CD4-positive, alpha-beta T cell treated with Interleukin-4 for 4 hours (primary cell): ENCODE measurements at places on chromosomes 12 and 14.

GRCh38 chr12:15910864-15911721 is at the start of gene DERA:
Gene DERA, plus strand, starts transcription at chr12:15911332. Its CDS starts 52 bp downstream, at chr12:15911384.
- DNase-seq: peak; percentile 39

GRCh38 chr14:53328841-53329240 is 175.7 kb upstream of the DDHD1 start:
- no peak for DNase-seq

- no peak for DNase-seq
Measured at GRCh38 chr12:16300736-16301135, 23.3 kb upstream of the SLC15A5 start.

GRCh38 chr12:47896633-47897032 is 8.2 kb downstream of the VDR start:
- DNase-seq: no peak

GRCh38 chr14:54047645-54048308 is 91.2 kb upstream of the BMP4 start:
- no peak for DNase-seq

GRCh38 chr14:99732436-99733210 is 48.5 kb downstream of the CYP46A1 start:
- no peak for DNase-seq

- DNase-seq: peak; percentile 61
Measured at GRCh38 chr14:70955543-70956480, 48.6 kb downstream of the PCNX1 start.

DNA sequence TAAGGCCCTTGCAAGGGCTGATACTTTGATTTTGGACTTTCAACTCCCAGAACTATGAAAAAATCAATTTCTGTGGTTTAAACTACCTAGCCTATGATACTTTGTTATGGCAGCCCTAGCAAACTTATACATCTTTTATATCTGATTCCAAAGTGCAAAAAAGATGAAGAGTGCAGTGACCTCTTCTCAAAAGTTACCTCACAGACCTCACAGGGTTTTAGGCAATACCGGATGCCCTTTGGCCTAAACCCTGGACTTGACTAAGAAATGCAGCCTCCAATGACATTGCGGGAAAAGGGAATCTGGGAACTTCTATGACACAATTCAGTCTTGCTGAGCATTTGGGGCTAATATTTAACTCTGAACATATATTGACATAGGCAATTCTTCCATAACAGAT is 63.3 kb downstream of the IGF1 start:
- no peak for DNase-seq

- DNase-seq: no peak
Measured at GRCh38 chr14:81137316-81137715, 83.4 kb downstream of the GTF2A1 start.

DNA sequence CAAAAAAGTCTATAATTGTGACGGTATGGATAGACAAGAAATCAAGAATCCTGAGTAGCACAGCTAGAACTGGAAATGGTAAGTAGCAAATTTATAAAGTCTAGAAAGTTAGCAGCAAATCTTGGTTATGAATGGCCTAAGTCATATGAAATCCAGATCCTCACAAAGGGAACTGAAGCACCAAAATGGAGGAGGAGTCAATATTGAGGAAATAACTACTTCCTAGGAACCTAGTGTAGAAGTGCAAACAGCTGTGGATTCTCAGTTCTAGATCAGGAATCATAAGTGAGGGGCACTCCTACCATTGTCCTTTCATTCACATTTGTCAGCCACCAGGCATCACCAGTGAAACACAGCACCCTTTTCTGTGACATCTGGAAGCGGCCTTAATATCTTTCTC is 202.2 kb upstream of the DCN start:
- DNase-seq: no peak

GRCh38 chr14:31456841-31457664 is at the start of gene DTD2:
Gene DTD2, minus strand, starts transcription at chr14:31457506. Its CDS starts 113 bp downstream, at chr14:31457393.
- DNase-seq: peak; percentile 92

- DNase-seq: no peak
Measured at GRCh38 chr12:89935850-89936249, 227.2 kb upstream of the ATP2B1 start.

DNA sequence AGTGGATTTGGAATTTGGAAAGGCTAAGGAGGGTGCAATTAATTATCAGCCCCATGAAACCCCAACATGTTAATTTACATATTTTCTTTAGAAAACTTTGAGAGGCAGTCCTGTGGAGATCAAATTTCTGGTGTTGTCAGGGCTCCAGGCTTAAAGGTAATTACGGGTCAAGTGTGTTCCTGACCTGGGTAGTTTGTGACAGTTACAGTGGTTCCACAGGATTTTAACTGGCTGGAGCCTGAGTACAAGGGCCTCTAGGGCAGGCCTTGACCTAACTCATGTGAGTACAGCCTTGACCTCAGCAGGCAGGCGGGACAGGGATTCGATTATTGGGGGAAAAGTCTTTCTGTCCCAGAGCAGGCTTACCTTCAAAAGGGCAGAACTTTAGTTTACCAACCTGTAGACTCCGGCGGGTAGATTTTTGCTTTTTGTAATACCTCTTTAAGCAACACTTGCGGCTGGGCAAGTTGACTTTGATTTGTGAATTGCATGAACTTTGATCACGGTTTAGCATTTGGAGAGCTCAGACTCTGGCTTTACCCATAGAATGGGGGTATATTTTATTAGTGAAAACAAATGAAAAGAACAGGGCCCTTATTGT is 8.4 kb upstream of the PPTC7 start:
- no peak for DNase-seq

GRCh38 chr12:114355389-114356088 is 50.4 kb downstream of the TBX5 start:
- DNase-seq: no peak

- DNase-seq: no peak
Measured at GRCh38 chr12:101619858-101620761, 25.3 kb downstream of the MYBPC1 start.

GRCh38 chr12:4584281-4584680 is 22.3 kb downstream of the DYRK4 start:
- DNase-seq: no peak

DNA sequence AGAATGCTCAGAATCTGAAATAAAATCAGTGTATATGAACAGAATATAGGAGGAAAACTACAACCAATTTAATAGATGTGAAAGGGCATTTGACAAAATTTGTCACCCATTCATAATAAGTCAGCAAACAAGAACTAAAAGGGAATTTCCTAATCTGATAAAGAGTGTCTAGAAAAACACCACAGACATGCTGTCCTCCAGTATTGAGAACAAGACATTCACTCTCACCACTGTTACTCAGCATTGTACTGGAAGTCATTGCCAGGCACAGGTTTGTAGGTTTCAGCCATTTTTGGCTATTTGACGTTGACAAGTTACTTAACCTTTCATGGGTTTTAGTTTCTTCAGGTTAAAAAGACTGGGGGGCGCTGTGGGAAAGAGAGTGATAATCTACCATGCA is 13.2 kb downstream of the EIF2S1 start:
- DNase-seq: peak; percentile 12

GRCh38 chr12:46167412-46167811 is 101.4 kb downstream of the SLC38A1 start:
- DNase-seq: no peak

GRCh38 chr12:14892726-14893505 is 7.3 kb upstream of the MGP start:
- DNase-seq: no peak

DNA sequence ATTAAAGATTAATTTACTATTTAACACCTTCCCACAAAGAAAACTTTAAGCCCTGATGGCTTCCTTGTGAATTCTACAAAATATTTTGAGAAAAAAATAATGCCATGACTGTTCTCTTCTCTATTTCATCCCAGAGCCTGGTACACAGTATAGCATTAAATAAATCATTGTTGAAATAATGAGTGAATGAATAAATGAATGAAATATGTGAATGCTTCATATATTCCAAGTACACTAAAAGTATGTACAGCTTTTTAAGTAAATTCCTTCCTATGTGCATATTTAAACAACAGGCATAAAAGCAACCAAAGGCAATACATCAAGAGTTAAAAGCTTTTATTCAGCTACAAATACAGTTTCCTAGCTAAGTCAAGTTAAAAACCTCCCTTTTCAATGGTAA is 144.9 kb upstream of the CCDC196 start:
- no peak for DNase-seq

DNA sequence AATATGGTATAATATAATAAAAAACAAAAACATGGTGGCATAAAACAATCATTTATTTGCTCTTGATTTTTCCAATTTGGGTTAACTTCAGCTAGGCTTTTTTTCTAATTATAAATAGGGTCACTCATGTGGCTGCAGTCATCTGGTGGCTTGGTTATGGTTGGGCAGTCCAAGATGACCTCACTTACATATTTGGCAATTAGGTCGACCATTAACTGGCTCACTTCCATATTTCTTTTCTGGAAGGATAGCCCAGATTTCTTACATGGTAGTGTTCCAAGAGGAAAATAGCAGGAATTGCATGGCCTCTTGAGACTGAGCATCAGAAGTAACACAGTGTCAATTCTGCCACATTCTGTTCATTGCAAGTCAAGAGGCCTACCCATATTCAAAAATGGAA is 153.4 kb downstream of the FUT8 start:
- no peak for DNase-seq

DNA sequence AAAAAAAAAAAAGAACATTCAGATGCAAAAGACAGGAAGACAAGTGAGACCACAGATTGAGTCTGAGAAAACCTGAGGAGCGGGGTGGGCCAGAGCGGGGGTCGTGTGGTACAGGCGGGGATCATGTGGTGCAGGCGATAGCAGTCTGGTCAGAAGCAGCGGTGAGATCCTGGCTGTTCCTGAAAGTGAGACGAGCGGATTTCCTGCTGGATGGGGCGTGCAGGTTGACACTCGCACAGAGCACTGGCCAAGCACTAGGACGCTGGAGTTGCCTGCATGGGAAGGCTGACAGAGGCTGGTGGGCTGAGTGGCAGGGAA is 35.7 kb downstream of the CDC42BPB start:
- no peak for DNase-seq

GRCh38 chr12:22543246-22544037 is 900 bp downstream of the C2CD5 start:
- peak; percentile 53 for DNase-seq

GRCh38 chr12:102472496-102472895 is 7.9 kb downstream of the IGF1 start:
- no peak for DNase-seq

DNA sequence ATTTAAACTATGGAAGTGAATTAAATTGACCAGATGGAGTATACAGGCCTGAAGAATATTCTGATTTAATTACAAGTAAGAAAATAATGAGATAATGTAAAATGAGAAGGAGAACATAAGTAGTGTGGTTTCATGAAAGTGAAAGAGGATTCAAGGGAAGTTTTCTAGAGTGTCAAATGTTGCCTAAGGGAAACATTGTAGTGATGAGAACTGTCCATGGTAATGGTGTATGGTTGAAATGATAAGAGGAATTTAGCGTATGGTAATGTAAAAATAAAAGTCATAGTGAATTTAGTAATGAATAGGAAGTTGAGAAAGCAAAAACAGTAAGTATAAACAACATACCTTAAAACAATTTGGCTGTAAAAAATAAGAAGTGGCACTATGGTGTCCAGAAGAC is 1954.6 kb upstream of the FLRT2 start:
- DNase-seq: no peak

- no peak for DNase-seq
Measured at GRCh38 chr14:50659327-50659974, 8.7 kb downstream of the SAV1 start.
